ENCODE measurements at places on chromosomes 16 and 17.

- peak; percentile 68 for DNase-seq
Measured at GRCh38 chr17:7004398-7005253, 7.8 kb upstream of the RNASEK start.

GRCh38 chr17:82097919-82098168, 192 bp downstream of the FASN start:
- no peak for DNase-seq

DNA sequence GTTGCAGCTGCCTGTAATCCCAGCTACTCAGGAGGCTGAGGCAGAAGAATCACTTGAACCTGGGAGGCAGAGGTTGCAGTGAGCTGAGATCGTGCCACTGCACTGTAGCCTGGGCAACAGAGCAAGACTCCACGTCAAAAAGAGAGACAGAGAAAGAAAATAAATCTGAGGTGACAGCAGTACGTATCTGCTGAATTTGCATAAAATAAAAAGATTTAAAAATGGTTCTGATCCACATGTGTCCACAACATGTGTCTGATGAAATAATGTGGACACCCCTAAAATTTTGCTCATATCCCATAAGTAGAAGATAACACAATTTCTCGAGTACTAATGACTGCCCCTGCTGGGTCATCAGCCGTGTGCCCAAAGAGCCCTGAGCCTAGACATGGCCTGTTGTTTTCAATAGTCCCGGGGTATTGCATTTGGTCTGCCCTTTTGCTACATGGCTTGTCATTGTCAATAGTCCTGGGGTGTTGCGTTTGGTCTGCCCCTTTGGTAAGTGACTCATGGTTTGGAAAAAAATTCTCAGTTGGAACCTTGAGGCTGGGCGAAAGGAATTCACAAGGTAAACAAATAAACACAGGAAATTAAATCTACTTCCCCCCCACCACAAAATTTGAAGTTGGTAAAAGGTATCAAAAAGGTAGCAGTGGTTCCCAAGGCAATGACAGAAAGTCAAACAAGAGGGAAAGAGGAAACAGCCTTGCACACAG, 434.6 kb upstream of the MAF start:
- no peak for DNase-seq

DNA sequence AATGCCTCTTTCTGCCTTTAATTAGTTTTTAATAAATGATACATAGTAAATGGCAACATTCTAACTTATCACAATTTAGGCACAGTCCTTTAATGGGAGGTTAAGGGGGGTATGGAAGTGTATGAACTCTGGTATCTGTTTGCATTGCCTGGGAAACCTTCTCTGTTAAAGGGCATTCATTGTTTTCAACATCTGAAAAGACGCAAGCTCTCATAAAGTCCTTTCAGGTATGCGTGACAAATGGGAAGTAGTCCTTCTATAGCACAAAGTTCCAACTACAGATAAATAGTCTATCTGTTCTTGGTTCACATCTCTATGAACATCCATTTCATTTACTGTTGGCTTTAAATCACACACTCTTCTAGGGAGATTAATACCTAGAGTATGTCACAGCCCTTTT, 298.0 kb upstream of the PMFBP1 start:
- no peak for DNase-seq

DNA sequence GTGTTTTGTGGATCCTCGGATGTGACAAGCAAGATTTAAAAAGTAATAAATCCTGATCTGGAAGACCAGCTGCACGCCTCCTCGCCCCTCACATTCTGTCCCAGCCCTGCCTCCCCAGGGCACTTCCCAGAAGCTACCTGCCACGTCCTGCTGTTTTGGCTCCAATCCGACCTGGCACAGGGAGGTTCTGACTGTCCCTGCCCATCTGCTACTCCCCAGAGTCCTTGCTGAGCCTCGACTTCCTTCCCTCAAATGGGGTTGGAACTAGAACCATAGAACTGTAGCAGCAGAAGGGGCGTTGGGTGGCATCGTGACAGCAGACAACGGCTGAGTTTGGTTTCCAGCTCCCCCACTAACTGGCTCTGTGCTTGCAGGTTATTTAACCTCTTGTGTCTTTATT, 71.7 kb downstream of the RPH3AL start:
- DNase-seq = no peak
